Skin of body (tissue), 3 donors: ENCODE measurements at places on chromosomes 1 and 21. TPM values are rescaled to one million over a fixed set of nuclear protein-coding genes. Genes with fewer than 3 reads are reported as not detected.

The USP25 gene
- 60.7 TPM for total RNA-seq

The CYYR1 gene
- 10.9 TPM for total RNA-seq

The CFAP107 gene
- total RNA-seq, result not detected

The PLD5 gene
- total RNA-seq, result 0.39 TPM

The MTMR11 gene
- total RNA-seq, result 8.7 TPM

The TCP10L gene
- total RNA-seq, result 0.79 TPM

- no peak for DNase-seq
Measured at GRCh38 chr1:115632251-115633026, 9.3 kb upstream of the VANGL1 start.

GRCh38 chr1:59926381-59927123 lies at the start of gene CYP2J2:
Gene CYP2J2 (minus strand): TSS chr1:59926773. CDS start chr1:59926746, 27 bp downstream.
- DNase-seq, result no peak

GRCh38 chr1:165897326-165898303 lies 70.2 kb downstream of the UCK2 start:
- DNase-seq, result no peak

DNA sequence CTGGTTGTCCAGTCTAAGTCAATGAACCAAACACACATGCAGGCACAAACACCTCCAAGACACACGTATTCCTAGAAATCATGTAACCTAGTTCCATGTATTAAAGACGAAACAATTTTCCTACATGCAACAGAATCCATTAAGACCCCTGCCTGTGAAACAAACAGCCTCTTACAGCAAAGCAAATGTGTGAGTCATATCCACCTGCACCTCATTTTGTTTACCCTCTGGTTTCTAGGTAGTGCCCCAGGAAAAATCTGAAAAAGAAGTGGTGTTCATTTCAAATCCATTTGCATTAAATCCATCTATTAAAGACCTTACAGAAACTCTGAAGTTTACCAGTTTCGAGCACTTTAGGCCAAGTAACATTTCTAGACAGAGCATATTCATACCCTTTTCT lies 74.1 kb downstream of the VCAM1 start:
- no peak for DNase-seq

- DNase-seq, result no peak
Measured at GRCh38 chr21:22758478-22758877, 1760.3 kb downstream of the NCAM2 start.
